Bronchial smooth muscle cell (primary cell): ENCODE measurements at places on chromosomes 1 and 21. TPM values are rescaled to one million over a fixed set of nuclear protein-coding genes. Genes with fewer than 3 reads are reported as not detected.

Gene LPAR3
- total RNA-seq, result 16.5 and 21.6 TPM in 2 replicates

Gene NCAM2
- total RNA-seq, result 2.8 and 3.9 TPM in 2 replicates

Gene ATP5PF
- total RNA-seq, result 31.3 and 52.0 TPM in 2 replicates

Gene ATXN7L2
- 1.3 and 2.1 TPM in 2 replicates for total RNA-seq

Gene CFHR4
- total RNA-seq, result not detected in 2 replicates

Gene CHRM3
- total RNA-seq, result under 0.01 TPM in 2 replicates

Gene NPHS2
- not detected in 2 replicates for total RNA-seq

Gene XPR1
- 14.4 and 18.9 TPM in 2 replicates for total RNA-seq

Gene S1PR1
- 3.3 and 26.5 TPM in 2 replicates for total RNA-seq

Gene PTPN22
- total RNA-seq, result 0.77 and 0.95 TPM in 2 replicates

Gene MASP2
- not detected in 2 replicates for total RNA-seq

Gene LY9
- total RNA-seq, result not detected in 2 replicates

Gene ACKR1
- not detected in 2 replicates for total RNA-seq

Gene NPR1
- 1.9 and 9.4 TPM in 2 replicates for total RNA-seq

Gene IVL
- total RNA-seq, result not detected in 2 replicates

Gene KCNH1
- total RNA-seq, result not detected in 2 replicates

Gene DMRTA2
- total RNA-seq, result 0.09 TPM in 1 of 2 replicates, not detected in the other

Gene PTGS2
- 2.2 and 4.1 TPM in 2 replicates for total RNA-seq

Gene CYP4A11
- not detected in 2 replicates for total RNA-seq

Gene CD84
- not detected in 2 replicates for total RNA-seq

Gene DNALI1
- 4.9 and 9.8 TPM in 2 replicates for total RNA-seq

Gene PGD
- total RNA-seq, result 130 and 224 TPM in 2 replicates

Gene MCOLN2
- total RNA-seq, result 0.26 and 3.0 TPM in 2 replicates

Gene GGPS1
- 22.4 and 27.0 TPM in 2 replicates for total RNA-seq

Gene SUCO
- 9.9 and 18.1 TPM in 2 replicates for total RNA-seq

Gene TFF2
- total RNA-seq, result not detected in 2 replicates

Gene TPTE
- not detected in 2 replicates for total RNA-seq

Gene AUNIP
- total RNA-seq, result 0.09 and 0.32 TPM in 2 replicates

Gene FCRLB
- 0.69 and 1.6 TPM in 2 replicates for total RNA-seq

Gene PCP4
- total RNA-seq, result not detected in 2 replicates

Gene DOCK7
- 74.9 and 96.1 TPM in 2 replicates for total RNA-seq
